ENCODE measurements at places on chromosomes 3 and 15. TPM values are rescaled to one million over a fixed set of nuclear protein-coding genes. Genes with fewer than 3 reads are reported as not detected.

RAD51 gene
- 1.8 TPM for total RNA-seq

TEX9 gene
- total RNA-seq, result 12.7 TPM

DNA sequence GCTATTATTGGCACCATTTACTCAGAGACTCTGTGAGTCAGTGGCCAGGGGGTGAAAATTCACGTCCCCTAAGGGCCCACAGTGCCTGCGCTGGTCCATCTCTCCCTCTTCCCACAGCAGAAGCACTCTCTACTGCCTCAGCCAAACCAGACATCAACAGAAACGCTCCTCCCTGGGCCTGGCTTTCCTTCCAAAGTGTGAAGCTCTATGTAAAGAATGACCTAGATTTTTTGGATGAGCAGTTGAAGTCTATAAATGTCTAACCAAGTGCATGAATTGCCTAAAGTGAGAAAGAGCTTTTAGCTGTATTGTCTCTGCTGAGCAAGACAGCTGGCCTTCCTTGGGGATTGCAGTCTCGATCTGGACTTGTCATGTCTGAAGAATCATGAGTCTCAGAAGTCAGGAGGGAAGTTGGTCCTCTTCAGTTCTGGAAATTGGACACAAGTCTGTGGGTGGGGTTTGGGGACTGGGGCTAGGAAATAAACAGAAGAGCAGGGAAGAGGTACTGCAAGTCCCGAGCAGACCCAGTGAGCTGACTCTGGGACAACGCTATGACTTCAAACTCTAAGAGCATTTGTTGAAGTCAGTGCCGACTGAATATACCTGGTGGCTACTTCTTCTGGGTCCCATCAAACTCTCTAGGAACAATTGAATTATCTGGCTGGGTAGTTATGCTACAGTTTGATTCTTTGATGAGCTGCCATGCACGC lies 29.0 kb downstream of the RASGRP1 start:
- peak; percentile 81 for DNase-seq

DNA sequence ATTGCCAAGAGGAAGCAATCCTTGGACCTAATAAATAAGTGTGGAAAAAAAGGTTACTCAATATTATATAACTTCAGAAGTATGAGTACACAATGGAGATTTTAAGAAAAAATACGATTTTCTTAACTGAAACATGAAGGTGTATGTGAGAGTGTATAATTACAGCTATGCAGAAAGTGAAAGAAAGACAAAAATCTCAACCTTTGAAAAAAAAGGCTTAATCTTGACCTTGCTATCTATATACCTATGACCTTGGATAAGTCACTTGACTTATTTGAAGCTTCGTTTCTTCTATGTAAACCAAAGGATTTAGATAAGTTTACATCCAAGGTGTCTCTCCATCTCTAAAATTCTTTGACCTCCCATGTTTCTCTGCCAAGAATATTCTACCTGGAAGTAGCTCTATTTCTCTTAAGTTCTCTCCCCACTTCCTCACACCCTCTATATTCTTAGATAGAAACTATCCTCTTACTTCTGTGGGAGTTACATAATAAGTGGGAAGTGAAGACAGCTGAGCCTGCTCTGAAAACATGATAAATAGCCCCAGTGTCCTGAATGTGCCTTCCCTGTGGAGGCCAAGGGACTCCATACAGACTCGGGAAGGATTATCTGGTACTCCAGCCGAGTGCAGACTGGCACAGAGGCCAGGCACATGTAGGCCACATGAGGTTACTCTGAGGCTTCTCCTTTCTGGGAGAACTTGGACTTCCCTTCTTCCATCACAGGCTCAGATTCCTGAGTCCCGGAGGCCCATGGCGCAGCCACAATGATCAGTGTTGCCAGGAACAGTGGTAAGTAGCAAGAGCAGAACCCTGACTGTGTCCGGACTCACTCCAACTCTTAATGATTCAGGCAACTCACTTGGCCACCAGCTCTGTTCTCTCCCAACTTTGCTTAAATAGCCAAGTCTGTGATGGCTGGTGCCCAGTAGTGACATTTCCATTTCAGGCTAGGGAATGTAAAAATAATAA lies 166.8 kb upstream of the COL8A1 start:
- DNase-seq, result no peak

- no peak for DNase-seq
Measured at GRCh38 chr3:81910244-81910852, 148.9 kb upstream of the GBE1 start.

DNA sequence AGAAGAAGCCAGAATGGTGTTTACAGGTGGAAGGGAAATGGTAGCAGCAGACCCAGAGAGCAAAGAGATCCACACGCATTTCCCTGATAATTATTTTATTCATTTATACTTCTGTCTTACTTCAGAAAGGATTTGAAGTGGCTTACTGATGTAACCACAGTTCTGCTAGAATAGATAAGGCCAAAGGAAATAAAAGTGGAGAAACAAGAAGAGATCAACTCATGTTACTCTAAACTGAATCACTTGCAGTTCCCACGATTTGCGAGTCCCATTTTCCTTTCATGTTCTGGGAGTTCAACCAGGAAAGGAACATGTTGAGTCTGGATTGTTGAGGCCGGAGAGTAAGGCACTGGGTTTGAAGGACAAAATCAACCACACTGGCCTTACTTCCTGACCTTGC lies 151.8 kb downstream of the MYRIP start:
- peak; percentile 39 for DNase-seq

DNA sequence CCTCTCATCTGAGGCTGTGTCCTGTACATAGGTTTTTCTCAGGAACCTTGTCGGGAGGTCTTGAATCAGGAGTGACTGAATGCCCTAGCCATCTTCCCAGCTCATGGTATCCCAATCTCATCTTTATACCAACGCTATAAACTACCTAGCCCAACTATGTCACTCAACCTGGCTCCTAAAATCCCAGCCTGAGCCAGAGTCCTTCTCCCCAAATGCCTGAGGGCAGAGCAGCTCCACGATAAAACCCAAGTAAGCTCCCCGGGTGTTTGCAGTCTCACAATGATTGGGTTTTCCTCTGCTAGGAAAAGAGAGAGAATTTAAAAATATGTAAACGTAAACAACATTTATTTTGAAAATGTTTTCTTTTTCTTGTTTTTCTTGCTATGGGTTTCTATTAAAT lies 14.4 kb downstream of the EIF1B start:
- no peak for DNase-seq

DNA sequence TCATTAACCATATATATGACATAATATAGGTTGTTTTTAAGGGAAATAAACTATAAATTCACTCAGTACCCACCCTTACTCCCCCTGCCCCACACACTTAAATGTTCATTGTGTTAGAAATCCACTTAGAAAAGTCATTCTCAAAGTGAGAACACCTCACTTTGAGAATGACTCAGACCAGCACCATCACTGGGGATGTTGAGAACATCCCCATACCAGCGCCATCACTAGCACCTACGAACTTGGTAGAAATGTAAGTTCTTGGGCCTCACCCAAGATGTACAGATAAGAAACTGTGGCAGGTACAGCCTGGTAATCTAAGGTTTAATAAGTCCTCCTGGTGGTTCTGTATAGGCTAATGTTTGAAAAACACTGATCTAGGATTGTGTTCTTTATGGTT lies 362.6 kb downstream of the LPP start:
- DNase-seq, result no peak

DNA sequence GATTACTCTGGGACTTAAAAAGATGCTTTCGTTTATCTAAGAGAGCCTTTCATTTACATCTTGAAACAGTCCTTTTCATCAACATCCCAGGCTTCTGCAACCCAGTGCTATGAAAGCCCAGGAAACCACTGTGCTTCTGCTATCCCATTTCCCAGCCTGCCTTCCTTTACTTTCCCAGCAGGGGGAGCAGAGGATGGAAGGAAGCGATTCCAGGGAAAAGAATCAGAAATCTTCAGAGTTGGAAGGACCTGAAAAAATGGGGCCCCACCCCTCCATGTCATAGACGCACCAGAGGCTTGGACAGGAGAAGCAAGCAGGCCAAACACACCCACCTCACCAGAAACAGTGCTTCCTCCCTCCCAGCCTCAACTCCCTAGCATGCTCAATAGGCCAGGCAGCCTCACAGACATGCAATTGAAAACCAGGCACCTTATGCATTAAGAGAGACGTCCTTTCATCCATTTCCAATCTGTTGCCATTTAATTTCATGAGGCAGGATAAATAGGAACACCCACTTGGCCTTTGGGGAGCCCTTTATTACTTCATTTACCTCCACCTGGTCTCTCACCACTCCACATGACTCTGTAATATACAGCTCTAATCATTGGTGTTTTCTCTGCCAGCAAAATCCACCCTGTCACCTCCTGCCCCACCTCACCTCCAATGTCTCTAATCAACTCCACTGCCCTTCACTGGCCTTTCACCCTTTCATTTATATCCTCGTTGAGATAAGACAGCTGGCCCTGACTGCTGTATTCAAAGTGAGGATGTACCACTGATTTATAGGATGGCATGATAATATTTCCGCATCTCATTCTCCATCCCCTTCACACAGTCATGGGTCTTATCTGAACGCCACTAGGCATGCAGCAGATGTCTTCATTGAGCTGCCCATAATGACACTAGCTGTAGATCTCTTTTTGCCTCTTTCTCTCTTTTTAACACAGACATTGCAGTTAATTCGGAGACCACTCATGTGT lies 583.9 kb downstream of the NTRK3 start:
- DNase-seq, result peak; percentile 53

DNA sequence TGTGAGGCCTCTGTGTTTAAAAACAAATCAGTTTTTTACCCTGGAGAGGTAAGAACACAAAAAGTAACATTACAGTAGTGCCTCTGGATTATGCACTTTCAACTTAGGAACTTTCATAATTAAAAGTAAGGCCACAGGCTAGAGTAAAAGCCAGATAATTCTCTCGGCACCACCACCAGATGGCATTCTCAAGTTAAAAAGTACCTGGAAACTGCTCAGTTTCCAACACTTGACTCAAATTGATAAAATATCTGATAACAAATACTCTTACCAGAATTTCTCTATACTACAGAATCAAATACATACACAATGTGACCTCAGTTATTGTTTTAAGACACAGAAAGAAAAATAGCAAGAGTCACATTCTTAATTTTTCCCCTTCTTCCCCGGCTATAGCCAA lies 19.9 kb downstream of the SPICE1 start:
- no peak for DNase-seq

GRCh38 chr3:38730281-38730680 lies 80.8 kb upstream of the SCN5A start:
- DNase-seq, result no peak

DNA sequence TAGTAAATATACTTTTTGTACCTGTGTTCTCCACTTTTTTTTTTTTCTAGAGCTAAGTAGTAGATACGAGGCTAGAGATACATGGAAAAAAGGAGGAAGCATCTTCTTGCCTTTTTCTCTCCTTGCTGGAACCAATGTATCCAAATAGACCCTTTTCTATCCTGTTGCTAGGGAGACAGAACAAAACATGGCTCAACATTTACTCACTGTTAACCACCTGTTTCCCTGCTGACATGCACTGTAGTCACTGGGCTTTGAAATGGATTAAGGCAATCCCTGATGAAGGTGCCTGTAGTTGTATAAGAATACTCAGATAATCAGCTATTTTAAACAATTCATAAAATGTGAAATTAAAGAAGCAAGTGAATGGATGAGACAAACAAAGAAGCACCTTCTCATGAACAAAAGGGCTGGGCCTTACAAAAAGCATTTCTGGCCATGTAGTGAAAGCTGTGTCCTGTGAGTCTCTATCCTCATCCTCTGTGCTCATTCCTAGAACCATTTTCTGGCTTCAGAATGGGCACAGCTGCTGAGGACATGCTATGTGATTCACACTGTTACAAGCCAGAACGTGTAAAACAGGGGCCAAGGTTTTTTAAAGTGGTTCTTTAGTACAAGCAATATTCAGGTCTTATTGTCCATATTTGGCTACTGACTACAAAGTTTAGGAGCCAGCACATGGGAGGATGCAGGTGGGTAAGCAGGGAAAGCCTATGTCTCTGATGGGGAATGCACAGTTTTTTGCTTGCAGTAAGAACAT lies 100.4 kb upstream of the NDN start:
- no peak for DNase-seq

DNA sequence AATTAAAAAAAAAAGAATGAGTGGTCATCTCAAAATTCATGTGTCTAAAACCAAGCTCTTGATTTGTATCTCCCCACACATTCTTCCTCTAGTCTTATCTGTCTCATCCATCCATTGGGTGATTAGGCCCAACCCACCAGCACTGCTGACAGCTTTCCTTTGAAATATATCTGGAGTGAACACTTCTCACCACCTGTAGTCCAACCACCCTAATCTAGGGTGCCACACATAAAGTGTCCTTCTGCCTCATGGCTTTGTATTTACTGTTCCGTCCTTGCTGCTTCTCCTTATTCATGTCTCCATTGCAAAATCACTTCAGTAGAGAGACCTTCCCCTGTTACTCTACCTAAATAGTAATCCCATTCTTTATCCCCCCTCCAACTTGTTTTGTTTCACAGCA lies 82.4 kb upstream of the PTX3 start:
- DNase-seq, result no peak

Measured in osteoblast (primary cell).